ENCODE measurements at places on chromosomes 5 and 9.
A peak's percentile ranks its signal among the peaks of the same experiment; 100 is the strongest.

GRCh38 chr5:71905834-71906711 is 187.0 kb downstream of the CARTPT start:
- no peak for DNase-seq

DNA sequence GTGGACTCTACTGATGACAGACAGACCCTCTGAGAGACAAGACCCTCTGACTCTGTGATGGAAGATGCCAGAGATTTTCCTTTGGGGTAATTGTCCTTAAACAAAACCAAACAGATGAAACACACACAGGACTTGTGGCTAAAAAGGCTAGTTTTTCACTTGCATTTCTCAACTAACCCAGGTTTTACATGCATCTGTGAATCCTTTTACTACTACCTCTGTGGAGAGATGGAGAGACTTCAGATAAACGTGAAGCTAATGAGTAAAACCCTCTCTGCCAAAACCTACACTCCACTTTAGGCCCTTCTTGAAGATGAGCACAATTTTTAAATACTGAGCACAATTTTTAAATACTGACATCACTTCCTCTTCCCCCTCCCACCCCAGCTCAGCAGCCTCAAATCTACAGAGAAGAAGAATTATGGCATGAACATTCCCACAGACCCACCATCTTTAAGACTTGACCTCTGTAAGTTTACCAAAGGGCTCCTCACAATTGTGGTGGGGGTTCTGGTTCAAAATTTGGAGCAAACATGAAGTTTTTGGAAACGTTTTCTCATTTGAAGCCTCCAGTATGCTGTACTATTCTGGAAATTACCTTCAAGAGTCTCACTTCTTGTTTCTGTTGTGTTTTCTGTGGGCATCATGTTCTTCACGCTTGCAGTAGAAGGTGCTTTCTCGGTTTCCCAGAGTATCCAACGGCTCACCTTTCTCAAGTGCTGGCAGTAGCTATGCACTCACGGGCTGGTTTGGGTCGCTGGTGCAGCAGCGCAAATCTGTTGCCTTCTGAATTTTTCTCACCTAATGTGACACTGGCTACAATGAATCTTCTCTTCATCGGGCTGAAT is 42.7 kb downstream of the ACER2 start:
- DNase-seq, result peak; percentile 15

DNA sequence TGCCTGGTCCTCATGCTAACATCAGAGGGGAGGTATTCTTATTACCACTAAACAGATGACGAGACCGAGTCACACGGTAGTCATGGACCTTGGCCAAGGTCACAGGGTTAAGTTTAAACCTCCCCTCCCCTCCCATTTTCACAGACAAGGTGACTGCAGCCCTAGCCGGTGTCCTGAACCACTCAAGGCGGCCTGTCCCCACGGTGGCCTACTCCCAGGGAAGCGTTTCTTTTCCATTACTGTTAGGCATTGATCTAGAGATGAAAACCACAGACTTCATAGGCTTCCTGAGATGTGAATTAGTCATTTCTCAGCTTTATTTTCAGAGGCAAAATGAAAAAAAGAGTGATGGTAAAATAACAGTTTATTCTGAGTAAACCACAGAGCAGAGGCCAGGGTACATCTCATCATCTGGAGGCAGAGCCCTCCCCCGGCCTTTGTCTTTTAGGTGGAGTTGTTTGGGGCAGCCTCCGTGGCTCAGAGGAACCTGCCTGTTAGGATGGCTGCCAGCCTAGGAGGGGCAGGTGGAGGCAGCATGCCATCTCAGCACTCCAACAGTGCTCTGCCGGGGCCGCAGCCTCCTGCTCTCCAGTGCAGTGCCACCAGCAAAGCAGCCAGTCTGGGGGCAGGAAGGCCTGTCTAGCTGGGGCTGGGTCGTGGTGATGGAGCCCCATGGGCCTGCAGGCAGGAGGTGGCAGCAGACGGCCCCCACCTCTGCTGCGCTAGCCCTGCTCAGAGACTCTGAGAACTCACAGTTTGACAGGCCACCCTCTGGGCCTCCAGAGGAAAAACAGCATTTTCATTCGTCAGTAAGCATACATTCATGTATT is 71.2 kb downstream of the RAPGEF1 start:
- peak; percentile 65 for DNase-seq

GRCh38 chr5:36277521-36278176 is 24.1 kb downstream of the RANBP3L start:
- DNase-seq, result no peak

- DNase-seq, result no peak
Measured at GRCh38 chr5:89418407-89419085, 535.6 kb upstream of the MEF2C start.

DNA sequence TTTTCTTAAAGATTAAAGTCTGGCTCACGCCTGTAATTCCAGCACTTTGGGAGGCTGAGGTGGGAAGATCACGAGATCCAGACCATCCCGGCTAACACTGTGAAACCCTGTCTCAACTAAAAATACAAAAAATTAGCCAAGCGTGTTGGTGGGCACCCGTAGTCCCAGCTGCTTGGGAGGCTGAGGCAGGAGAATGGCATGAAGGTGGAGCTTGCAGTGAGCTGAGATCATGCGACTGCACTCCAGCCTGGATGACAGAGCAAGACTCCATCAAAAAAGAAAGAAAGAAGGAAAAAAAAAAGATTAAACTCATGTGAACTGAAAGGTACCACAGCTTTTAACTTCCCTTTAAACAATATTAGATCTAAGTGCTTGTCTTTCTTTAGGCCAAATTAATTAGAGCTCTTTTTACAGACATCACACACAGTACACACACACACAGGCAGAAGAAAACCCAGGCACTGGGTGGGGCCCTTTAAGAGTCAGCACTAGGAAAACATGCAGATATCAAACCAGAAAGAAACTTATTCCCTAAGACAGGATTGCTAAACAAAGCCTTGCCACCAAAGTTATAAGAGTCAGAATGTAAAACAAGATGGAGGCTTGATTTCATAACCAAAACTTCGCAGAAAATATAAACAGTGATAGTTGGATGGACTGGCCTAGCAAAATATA is 29.3 kb upstream of the UHRF2 start:
- no peak for DNase-seq

- no peak for DNase-seq
Measured at GRCh38 chr9:112787978-112788377, 37.4 kb downstream of the SNX30 start.

- DNase-seq, result no peak
Measured at GRCh38 chr9:20558566-20559016, 63.7 kb downstream of the MLLT3 start.

DNA sequence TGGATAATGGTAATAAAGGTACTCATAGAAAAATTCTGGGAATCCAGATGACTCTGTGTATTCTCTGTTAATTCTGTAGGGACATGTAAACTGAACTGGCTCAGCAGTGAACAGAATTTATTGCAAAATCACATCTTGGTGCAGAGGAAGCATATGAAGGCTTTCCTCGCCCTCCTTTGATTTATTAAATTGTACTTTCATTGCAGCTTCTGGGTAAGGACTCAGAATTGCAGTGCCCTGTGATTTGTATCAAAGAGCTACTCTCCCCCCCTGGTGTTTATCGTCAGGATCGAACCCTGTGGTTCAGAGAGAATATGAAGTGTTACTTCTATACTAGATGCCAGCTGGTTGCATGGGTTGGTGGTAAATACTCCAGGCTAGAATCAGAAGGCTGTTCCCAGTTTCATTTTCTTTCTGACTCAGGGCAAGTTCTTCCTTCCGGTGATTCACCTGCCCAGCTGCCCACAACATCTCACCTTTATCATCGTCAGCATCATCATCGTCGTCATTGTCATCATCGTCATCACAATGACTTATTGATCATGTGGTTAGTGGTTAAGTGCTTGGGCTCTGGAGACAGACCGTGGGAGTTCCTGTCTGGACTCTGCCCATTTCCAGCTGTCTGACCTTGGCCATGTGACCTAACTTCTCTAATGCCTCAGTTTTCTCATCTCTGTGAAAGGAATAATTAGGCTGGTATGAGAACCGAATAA is 238.8 kb downstream of the ARHGAP26 start:
- DNase-seq, result peak; percentile 67

- DNase-seq, result no peak
Measured at GRCh38 chr5:101520417-101520816, 617.3 kb upstream of the ST8SIA4 start.

- no peak for DNase-seq
Measured at GRCh38 chr9:112125951-112126388, 49.1 kb downstream of the SUSD1 start.

GRCh38 chr9:4402501-4402900 is 87.8 kb upstream of the SLC1A1 start:
- DNase-seq, result no peak

DNA sequence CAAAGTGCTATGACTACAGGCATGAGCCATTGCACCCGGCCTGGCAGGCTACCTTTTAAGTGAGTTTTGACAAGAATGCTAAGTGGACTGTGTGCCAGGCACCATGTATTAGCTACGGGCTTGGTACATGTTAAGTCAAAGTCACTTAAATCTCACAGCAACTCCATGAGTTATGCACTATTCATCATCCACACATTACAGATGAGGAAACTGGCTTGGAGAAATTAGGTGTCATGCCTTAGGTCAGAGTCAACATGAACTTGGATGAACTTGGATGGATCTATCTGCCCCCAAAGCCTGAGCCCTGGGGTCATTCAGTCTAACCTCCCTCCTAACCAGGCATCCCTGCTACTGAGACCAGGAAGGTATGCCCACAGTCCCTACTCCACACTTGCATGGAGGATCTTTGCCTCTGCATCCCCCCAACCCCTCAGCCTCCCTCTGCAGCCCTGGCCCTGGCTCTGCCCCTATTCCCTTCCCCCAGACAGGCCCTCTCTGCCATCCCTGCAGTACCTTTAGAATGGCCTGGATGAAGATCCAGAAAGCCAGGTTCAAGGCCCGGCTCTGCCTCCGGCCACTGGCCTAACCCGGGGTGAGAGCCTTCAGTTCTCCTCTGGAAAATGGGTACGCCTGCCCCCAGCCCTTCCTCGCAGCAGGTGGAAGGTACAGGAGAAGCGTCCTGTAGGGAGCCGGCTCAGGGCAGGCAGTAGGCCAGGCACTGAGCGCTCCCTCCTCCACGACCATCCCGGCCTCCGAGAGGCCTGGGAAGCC is 685 bp upstream of the ADGRD2 start:
- DNase-seq, result no peak

GRCh38 chr5:173123416-173123815 is 20.9 kb upstream of the BNIP1 start:
- no peak for DNase-seq

- DNase-seq, result peak; percentile 13
Measured at GRCh38 chr9:97906236-97906831, 16.0 kb downstream of the TRMO start.

DNA sequence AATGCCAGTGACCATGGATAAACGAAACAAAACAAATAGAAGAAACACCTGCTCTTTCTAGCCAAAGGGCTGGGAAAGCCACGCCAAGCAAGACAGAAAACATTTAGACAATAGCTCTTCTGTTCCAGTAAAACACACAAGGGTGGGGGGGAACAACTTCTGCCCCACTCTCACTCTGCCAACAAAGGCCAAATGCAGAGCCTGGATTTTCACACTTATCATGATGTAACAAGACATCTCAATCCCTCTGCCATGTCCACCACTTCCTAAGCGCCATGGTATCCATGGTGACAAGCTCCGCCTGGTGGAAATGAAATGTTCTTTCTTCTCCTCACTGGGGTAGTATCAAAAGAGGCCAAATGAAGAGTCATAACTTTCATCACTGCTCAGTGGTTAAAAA is 60.6 kb downstream of the DRD1 start:
- DNase-seq, result no peak

- DNase-seq, result no peak
Measured at GRCh38 chr9:34571481-34571810, 18.1 kb downstream of the CNTFR start.

DNA sequence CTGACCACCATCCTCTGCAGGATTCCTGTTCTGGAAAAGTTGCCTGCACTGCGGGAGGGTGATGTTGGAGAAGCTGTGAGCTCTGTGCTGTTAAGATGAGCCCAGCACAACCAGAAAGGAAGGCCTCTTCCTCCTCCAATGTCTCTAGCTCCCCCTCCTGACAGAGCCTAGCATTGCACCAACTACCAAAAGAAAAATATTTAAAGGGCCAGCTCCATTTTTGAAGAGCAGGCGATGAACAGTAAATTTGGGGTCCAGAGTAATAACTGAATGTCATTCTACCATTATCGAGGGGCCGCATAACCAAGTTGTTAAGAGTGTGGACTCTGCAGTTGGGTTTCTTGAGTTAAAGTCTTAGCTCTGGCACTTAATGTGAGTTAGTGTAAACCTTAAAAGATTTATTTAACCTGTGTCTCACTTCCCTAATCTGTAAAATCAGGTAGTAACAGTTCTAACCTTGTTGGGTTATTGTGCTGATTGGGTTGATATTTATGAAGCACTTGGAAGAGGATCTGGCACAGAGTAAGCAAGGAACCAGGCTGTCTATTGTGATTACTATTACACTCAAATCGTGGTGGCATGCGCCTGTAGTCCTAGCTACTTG is 3.9 kb downstream of the TEX53 start:
- peak; percentile 78 for DNase-seq

GRCh38 chr9:107437716-107438115 is 51.9 kb downstream of the KLF4 start:
- no peak for DNase-seq

DNA sequence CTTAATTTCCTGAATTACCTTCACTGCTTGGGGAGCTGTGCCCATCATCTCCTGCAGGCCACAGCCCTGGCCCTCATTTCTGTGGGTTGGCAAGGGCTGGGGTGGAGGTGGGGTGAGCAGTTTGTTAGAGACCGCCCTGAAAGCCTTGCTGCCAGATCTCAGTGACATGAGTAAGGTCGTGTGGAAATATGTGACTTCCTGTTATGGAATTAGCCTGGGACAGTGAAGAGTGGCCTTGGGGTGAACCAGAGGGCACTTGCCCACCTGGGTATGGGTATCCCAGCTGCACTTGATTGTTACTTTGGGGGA is 2.5 kb upstream of the HNRNPAB start:
- DNase-seq, result no peak

DNA sequence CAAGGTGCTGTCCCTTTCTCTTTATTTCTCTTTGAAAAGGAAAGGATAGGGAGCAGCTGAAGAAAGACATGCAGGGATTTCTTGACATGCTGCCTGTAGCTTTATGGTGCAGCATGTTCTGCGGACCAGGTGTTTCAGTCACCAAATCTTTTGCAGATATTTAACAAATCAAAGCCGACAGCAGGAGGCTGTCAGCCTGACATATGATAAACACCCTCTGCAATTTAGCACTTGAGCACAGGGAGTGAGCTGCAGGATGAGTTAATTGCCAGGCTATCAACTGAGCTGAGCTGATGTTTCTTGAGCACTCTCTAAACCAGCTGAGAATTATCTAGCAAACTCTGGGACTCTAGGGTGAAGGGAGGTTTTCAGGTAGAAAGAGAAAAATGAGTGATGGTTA is 212.8 kb upstream of the ATP10B start:
- DNase-seq, result no peak

DNA sequence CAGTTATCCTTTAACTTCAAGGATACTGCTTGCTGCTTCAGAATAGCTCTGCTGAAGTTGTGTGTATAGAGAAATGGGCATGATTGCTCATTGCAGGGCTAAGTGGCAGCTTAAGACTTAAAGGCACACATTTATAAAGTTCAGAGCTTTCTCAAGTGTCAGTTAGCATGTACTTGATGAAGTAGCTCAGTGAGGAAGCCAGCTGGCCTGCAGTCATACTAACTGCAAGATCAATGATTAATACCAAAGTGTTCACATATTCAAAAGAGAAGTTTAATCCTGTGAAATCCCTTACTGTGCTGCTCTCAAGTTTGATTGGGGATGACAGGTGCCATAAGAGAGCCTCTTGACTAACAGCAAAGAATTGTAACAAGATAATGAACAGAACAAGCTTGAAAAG is 483.4 kb upstream of the NUDT12 start:
- DNase-seq, result no peak

GRCh38 chr5:144812763-144813162 is 642.1 kb downstream of the KCTD16 start:
- no peak for DNase-seq

- no peak for DNase-seq
Measured at GRCh38 chr9:1267141-1267570, 217.0 kb downstream of the DMRT2 start.
